Stimulated activated effector memory CD8-positive, alpha-beta T cell treated with anti-CD3 and anti-CD28 coated beads, Interleukin-12 subunit alpha, Interleukin-12 subunit beta, amount 100 ng/mL, for 72 hours (primary cell): ENCODE measurements at places on chromosomes 3 and 15.
A peak's percentile ranks its signal among the peaks of the same experiment; 100 is the strongest.

DNA sequence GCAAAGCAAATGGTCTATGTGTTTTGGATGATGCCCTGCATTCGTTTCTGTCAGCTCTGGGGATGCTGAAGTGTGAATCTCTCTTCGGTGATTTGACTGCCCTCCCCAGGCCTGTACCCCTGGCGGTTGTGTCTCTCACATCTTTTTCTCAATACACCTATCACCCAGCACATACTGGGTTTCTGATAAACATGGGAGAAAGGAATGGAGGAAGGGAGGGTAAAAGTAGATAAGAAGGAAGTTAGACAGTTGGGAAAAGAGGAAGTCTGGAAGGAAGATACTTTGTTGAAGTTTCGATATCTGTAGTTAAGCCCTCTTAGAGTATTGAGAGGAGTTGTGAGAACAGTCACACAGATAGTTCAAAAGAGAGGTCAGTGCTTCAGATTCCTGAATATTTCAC lies 35.8 kb upstream of the LRTM1 start:
- DNase-seq, result no peak

GRCh38 chr3:171175741-171176234 lies 149.3 kb upstream of the SLC2A2 start:
- no peak for DNase-seq

DNA sequence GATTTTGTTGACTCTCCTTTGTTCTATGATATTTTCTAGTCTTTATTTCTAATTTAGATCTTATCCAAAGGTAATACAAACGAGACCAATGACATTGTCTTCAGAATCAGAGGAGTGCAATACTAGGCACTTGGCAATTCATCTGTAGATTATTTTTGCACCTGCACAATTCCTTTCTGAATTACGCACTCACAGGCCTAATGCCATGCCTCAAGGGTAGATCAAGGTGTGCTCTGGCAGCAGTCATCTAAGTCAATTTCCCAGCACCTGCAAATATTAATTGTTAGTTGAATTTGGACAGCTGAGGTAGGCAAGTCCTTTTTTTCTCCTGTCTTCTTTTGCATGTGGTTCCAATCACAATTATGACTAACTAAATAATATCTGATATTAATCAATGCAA lies 653.2 kb downstream of the ROBO2 start:
- no peak for DNase-seq

DNA sequence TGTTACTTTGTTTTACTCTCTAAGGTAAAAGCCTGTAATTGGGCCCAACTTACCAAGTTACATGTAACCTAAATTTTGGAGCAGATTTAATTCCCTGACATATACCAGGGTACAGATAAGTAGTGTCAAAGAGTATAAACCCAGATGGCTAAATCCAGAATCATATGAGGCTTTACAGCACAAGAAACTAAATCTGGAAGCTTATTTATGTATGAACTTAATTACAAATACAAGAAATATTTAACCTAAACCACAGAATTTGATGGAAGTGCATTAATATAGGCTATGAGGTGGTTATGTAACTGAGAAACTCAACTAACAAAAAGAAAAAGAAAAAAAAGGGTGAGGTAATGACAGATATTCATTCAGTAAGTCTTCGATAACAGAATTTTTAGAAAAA lies 930.2 kb upstream of the ALCAM start:
- DNase-seq, result no peak

GRCh38 chr3:45572755-45573154 lies 21.8 kb upstream of the LIMD1 start:
- no peak for DNase-seq

DNA sequence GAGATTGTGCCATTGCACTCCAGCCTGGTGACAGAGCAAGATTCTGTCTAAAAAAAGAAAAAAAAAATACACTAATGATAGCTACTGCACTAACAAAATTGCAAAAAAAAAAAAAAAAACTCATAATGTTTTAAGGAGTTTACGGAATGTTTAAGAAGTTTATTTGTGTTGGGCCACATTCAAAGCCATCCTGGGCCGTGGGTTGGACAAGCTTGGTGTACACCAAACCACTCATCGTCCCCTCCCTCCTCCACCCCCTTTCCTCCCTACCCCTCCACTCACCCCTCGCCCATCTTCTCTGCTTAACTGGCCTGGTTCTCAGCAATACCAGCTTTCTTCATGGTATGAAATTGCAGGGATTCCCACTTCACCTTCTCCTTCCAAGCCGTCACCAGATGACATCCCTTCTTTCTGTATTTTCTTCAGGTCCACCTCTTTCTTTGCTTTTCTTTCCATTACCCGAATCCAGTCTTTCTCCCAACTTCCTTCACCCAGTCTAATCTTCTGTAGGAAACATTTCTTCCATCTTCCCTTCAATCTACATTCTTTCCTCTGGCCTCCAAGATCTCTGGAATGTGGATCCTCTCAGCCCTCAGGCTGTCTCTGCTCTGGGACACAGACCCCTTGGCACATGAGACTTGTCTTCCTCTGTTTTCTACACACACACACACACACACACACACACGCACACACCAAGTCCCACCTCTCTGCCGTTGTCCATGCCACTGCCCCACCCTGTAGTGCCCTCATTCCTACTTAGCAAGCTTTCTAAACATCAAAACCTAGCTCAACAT lies 3.5 kb upstream of the MESP1 start:
- DNase-seq, result no peak

DNA sequence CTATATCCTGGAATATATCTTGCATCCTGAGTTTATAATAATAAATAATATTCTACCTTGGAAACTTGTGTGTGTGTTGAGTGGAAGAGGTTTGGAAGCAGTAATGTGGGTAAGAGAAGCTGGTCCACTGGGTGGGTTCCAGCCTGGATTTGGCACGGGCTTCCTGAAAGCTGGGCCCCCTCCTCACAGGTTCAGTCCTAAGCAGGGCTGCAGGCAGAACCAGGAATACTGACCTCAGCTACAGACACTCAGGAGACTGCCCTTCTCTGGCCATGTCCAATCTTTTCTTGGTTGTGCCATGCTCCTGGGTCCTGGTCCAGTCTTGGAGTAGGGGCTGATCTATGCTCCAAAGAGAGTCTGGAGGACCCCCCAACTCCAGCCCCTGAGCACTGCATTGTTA lies 4.5 kb downstream of the MYD88 start:
- no peak for DNase-seq

GRCh38 chr15:32738666-32739065 lies 20.9 kb downstream of the GREM1 start:
- DNase-seq, result no peak

- DNase-seq, result no peak
These were observed 5.8 kb downstream of the SQOR start for GRCh38 chr15:45640616-45641015.

DNA sequence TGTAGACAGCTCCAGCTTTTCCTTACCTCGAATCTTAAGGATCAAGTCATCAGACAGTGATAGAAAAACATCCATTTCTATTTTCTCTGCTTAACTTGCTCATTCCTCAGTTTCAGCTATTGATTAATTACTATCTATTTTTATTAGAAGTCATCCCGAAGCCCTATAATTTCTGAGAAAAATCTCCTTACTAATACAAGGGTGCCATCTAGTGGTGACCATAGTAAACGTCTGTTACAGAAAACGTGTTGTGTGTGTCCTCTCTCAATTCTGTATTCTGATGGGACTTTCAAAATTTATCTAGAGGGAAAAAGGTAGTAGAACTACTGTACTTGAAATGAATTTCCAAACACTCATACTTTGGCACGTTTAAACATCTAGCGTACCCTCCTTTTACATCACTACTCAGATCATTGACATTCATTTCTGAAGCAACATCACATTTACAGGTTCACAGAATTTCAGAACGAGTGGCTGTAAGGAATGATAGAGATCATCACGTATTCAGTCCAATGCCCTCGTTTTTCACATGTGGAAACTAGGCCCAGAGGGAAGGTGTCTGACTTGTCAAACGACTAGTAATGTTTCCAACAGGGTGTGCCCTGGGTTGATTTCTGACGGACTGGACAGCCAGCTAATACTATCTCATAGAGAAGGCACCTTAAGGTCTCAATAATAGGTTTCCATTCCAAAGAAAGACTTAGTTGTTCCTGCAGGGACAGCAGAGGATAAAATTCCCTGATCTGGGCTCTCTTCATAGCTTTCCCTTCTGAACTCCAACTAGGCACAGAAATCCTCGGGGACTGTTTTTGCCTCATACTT lies 25.6 kb downstream of the HACD2 start:
- peak; percentile 7 for DNase-seq

DNA sequence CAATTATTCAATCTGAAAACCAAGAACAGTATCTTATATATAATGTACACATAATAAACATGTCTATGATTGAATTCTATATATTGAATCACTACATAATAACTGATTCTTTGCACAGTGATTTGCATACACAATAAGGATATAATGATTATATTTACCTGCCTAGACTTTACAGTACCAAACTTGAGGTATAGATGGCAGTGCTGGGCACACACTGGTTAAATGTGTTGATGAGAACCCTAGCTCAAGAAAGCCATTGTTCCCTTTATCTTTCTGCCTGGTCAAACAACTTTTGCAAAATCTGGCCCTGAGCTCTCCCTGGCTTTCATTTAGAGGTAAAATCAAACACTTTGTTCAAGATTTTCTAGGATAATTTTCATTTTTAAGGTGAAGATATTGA lies 697.7 kb downstream of the TUSC7 start:
- no peak for DNase-seq

DNA sequence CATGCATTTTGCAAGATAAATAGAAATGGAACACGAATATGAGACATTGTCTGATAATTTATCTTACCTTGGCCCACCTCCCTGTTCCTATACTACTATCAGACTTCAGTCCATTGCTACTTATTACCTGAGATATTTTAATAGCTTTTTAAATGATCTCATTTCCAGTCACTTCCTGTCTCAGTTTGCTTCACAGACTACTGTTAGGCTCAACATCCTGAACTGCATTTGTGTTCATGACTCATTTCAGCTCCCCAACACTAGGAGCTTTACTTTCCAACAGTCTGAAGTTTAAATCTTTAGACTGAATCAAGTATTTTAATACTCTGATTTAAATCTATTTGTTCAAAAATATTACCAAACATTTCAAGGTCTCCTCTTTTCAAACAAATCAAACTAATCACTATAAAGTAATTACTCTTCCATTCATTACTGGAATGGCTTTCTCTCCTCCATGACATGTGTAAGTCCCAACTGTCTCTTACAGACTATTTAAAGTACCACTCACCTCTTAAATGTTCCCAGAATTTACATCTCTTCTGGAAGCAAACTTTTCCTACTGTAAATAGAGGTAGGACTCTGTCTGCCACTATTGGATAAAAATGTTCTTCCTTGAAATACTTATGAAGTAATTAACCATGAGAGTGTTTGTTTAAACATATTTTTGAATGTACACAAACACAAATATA lies 1277.6 kb downstream of the ZPLD1 start:
- no peak for DNase-seq

DNA sequence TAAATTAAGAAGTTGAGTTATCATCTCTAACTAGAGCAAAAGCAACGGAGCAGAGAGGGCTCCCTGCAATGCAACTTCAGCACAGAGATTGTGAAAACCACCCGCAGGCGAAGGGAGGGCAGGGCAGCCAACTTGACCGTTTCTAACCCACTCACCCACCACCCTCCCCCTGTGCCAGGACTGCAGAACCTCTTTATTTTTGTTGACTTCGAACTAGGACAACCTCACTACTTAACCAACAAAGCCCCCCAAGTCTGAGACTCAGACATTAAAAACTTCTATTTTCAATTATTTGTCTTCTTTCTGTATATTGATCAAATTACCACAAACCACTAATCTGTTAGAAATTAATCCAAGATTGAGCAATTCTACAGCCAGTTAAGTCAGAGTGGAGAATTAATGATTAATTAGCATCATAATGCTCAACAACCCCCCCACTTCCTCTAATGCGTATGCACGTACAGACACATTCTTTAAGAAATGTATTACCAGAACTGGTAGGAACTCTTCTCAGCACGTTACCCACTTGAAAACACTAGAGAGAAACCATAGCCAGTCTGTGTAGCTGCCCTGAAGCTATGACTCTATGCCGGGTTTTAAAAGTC lies 2.0 kb downstream of the MGLL start:
- no peak for DNase-seq

GRCh38 chr15:69691307-69692015 lies 238.8 kb downstream of the RPLP1 start:
- no peak for DNase-seq

DNA sequence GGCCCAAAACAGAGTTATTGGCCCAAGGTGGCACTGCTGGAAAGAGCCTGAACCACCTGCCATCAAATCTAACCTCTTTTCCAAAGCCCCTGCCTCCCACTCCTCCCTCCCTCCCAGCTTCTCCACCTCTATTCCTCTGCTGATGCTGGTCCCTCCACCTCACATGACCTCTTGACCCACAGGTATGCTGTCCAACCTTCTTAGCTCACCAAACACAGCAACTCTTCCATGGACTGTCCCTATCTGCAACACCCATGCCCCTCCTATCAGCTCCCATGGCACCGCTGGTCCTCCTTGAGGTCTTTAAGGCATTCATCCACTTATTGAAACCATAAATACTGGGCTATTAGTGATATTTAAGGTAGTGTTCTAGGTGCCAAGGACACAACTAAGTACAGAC lies 12.6 kb downstream of the NUP210 start:
- DNase-seq, result no peak

DNA sequence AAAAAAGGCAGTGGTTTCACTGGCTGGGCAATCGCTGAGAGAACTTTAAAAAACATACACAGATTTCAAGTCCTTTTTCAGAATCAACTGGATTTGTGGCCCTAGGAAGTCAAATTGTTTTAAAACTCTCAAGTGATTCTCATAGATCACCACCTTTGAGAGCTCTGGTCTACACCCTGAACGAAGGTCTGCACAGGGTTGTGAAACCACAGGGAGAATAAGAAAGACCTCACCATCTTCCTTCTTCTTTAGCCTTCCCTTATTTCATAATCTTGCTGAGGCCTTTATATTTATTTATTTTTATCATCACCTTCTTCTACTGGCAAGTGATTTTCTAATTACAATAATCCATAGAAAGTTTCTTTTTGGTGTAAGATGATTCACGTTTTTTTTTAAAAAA lies 58.1 kb downstream of the FOXP1 start:
- no peak for DNase-seq

GRCh38 chr15:101055411-101055810 lies 136.3 kb downstream of the LRRK1 start:
- DNase-seq, result no peak

- no peak for DNase-seq
These were observed 205.2 kb downstream of the RBMS3 start for GRCh38 chr3:29486096-29486495.

DNA sequence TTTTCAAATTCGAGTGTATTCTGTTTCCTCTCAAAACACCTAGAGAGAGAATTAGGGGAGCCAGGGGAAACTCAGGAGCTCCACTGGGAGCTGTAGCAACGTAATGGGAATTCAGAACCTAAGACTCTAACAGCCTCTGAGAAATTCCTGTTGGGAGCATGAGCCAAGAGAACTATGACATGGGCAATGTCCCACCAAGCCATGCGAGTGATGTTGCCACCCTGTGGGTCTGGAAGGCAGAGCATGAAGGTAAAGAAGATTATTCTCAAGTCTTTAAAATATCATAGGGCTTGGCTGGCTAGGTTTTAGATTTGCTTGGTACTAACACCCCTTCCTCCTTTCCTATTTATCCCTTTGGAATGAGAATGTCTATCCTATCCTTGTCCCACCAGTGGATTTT lies 392.6 kb upstream of the ADAMTS9 start:
- no peak for DNase-seq
